ENCODE measurements at places on chromosomes 5 and 9.

- no peak for DNase-seq
Measured at GRCh38 chr5:9316733-9317132, 229.1 kb downstream of the SEMA5A start.

- DNase-seq, result peak; percentile 83
Measured at GRCh38 chr5:10856683-10857337, 95.8 kb upstream of the DAP start.

GRCh38 chr9:131559421-131560000 is 14.2 kb downstream of the PRRT1B start:
- no peak for DNase-seq

DNA sequence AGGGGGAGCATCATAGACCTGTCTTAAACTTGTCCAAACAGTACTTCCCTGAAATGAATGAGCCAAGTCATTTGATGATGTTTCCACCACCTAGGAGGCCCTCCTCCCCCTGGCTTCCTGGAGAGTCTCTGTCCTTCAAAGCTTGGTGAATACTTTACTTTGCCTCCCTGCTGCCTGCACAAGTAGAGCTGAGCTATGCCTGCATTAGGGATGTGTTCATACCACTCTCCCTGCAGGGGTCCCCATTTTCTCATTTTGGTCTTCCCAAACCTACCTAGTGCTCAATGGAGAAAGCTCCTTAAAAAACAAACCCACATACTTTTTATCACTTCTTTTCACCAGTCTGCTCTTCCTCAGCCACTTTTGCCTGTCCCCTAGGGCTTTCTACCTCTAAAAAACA is 7.7 kb downstream of the CCNI2 start:
- peak; percentile 58 for DNase-seq

- peak; percentile 24 for DNase-seq
Measured at GRCh38 chr5:10726179-10726912, 34.7 kb downstream of the DAP start.

GRCh38 chr5:141182248-141182647 is at the start of gene PCDHB16:
Gene PCDHB16, plus strand, starts transcription at chr5:141182387. Its CDS starts 173 bp downstream, at chr5:141182560.
- peak; percentile 3 for DNase-seq

- no peak for DNase-seq
Measured at GRCh38 chr5:6859951-6860638, 146.9 kb downstream of the TENT4A start.

DNA sequence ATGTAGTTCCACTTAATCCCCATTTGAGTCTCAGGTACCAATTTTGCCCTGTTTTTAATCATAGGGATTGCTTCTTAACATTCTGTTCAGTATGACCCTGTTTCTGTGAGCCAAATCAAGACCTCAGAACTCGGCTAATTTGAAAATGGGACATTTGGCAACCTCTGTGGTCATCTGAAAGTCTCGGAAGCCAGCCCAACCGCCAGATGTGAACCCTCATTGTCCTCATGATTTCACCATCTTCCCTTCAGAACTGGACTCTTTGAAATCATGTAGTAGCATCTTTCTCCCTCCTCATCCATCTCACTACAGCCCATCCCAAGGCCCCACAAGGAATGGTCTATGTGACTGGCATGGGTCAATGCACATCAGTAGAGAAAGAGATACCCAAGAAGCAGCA is 88.9 kb downstream of the S1PR3 start:
- no peak for DNase-seq

GRCh38 chr9:87713278-87713987 is 12.5 kb upstream of the CTSL start:
- DNase-seq, result peak; percentile 99

DNA sequence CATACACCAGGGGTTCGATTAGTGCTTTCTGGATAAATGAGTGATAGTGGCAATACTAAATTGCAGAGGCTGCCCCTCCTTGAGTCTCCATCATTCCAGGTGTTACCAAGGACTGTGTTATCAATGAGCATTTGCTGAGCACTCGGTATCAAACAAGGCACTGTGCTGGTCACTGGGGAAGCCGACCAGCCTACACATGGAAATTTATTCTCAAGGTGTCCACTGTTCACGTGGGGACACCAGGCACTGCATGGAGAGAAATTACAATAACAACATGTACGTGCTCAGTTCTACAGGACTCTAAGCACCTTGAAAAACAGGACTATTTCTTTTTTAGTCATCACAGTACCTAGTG is 22.2 kb downstream of the RGS3 start:
- no peak for DNase-seq

DNA sequence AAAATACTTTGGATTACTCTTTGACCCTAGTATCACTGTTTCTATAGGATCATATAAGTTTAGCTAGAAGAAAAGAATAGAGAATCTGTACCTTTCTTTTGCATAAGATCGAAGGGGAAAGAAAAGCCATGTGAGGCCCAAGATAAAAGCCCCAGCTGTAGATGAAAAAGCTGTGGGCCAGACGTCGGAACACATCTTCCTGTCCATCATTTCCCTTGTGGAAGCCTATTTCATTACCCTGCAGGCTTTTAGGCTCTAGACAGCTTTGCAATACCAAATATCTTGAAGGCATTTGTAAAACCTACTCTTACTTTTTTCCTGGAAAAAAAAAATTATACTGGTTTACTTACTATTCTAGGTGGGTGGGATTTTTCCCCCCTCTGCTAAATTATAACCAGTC is 10.0 kb downstream of the PALM2AKAP2 start:
- DNase-seq, result no peak

DNA sequence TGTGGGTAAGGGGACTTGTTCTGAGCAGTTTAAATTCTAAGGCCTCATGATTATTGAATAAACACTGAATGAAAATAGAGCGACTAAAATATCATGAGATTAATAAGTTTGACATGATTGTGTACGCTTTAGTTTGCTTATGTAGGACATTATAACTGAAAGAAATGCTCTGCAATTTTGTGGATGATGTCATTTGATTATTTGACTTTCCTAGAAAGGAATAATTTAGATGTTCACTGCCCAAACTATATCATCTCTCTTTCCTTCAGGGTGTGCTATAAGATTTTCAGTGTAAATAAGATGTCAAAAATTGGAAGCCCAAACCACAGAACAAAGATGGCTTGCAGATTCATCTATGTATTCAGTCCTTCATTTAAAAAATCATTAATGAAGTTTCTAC is 115.7 kb upstream of the MTAP start:
- no peak for DNase-seq

DNA sequence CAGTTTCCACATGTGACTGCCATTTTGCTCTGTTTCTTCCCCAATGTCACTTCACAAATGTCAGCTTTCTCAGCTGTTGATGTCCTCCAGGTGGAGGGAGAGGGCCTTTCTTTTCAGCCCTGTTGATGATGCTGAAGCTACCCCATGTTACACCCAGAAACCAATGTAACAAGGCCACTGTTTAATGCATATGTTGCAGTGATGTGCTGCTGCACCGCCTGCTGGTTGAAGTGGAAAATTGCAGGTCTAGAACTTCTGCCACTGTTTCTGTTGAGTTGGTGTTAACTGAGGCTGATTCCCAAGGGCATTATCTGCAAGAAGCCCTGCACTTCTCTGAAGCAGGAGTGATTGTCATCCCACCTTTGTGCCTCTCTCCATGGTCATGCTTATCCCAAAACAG is 428.4 kb downstream of the KDM4C start:
- DNase-seq, result peak; percentile 25

DNA sequence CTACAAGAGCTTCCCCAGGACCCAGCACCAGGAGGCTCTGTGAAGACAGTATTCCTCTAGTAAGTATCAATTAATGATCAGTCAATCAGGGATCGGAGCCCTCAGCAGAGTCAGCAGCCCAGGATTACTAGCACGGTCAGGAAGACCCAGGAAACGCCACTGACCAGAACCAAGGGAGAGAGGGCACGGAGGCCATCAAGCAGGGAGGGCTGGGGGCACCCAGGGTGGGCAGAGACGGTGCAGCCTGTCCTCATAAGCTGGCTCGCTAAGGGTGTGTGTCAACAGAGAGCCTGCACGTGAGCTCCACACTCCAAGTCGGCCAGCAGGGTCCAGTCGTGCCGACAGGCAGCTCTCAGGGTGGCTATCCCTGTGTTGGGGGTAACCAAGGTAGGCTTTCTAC is 29.0 kb downstream of the VAV2 start:
- DNase-seq, result no peak

- no peak for DNase-seq
Measured at GRCh38 chr5:93874491-93874890, 133.1 kb upstream of the POU5F2 start.

GRCh38 chr9:28792716-28793115 is 1219.4 kb upstream of the C9orf72 start:
- DNase-seq, result no peak

DNA sequence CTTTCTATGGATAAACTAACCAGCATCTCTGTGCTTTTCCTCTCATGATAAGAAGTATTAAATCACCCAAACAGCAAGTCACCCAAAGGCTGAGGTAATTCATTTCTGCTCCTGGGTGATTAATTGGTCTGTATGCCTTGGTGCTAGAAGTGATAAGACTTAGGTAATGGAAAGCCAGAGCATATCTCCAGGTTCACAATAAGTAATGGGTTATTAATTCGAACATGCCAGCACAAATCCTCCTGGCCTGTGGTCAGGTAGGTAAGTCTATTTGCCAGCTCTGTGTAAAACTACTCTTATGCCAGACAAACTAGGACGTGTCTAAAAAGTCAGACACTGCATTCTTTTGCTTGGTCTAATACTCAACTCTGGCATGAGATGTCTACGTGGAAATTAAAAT is 11.2 kb upstream of the ENC1 start:
- DNase-seq, result no peak

GRCh38 chr5:64869419-64869818 is 100.7 kb downstream of the CWC27 start:
- no peak for DNase-seq

- no peak for DNase-seq
Measured at GRCh38 chr9:107660976-107661375, 171.4 kb upstream of the KLF4 start.

DNA sequence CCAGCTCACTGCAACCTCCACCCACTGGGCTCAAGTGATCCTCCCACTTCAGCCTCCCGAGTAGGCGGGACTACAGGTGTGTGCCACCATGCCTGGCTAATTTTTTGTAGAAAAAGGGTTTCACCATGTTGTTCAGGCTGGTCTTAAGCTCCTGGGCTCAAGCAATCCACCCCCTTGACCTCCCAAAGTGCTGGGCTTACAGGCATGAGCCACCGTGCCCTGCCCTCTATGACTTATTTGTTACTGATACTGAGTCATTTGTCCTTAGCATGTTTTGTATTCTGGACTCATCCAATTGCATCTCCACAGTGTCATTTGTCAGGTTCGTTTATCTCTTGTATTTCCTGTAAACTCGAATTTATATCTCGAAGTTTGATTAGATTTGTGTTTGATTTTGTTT is 2.7 kb upstream of the ITK start:
- no peak for DNase-seq

DNA sequence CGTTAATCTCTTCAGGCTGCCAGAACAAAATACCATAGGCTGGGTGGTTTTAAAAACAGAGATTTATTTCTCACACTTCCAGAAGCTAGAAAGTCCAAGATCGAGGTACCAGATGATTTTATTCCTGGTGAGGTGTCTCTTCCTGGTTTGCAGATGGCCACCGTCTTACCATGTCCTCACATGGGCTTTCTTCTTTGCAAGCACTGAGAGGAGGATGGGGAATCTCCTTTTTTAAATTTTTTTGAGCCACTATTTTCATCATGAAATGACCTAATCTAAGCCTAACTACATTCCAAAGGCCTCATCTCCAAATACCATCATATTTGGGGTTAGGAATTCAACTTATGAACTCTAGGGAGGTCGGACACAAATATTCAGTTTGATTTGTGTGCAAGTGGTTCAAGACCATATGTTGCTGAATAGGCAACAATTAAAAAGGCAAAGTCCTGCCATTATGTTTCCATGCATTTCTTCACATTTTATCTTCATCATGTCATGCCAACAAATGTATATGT is 371.2 kb downstream of the CDH18 start:
- DNase-seq, result no peak

- DNase-seq, result peak; percentile 78
Measured at GRCh38 chr9:12916042-12916441, 141.2 kb downstream of the LURAP1L start.

DNA sequence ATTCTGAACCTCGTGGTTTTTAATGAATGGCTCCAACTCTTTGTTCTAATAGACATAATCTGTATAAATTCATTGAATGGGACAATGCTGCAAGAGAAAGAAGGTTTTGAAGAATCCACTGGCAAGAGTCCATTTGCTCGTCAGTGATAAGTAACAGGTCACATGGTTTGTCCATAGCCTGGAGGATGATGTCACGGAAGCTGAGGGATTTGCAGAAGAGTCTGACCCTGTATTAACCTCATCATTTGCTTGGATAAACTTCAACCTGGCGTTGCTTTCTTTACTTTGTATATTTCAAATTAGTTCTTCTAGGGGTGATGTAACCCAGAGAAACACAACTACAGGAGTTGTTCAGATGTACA is 197.4 kb downstream of the GAS1 start:
- DNase-seq, result peak; percentile 93

- no peak for DNase-seq
Measured at GRCh38 chr5:150075806-150076205, 10.5 kb downstream of the CSF1R start.

- DNase-seq, result no peak
Measured at GRCh38 chr9:136983167-136983566, 374 bp downstream of the LCNL1 start.

- DNase-seq, result no peak
Measured at GRCh38 chr5:54066433-54066832, 243.9 kb downstream of the ARL15 start.

- DNase-seq, result peak; percentile 90
Measured at GRCh38 chr9:131349881-131350563, 43.9 kb upstream of the PRRC2B start.

DNA sequence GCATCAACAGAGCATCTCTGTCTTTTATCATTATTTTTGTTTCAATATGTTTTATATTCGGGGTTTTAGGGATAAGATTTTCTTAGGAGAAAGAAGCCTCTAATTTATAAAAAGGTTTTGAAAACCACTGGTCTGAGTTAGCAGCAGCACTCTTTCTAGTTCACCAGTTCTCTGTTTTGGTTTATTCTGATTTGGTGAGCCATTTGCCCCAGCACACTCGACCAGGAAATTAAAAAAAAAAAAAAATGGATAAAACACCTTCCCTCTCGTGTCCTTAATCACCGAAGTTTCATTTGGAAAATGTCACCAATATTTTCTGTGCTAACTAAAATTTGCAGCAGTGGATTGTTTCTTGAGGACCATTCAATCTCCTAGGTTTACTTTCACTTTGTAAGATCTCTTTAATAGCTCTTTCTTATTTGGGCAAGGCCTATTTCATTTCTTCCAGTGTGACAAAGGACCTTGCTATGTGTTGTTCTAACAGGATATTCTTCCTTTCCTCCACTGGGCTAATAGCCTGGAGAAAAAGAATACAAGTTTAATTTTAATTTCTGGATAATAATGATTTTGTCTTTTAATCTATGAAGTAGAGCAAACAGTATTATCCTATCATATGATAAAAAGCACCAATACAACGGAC is 57.8 kb upstream of the ANXA1 start:
- DNase-seq, result peak; percentile 26

DNA sequence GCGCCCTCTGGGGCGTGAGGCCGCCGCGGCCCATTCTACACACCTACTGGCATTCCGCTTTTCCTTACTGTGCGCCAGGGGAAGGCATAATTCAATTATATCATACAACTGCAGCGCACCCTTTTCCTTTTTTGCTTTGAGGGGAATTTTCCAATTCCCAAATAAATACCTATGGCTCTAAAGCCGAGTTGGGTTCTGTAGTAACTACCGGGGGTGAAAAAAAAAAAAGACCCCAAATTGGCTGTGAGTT is 34.1 kb upstream of the NFIB start:
- DNase-seq, result peak; percentile 53

Data from cardiac muscle cell (in vitro differentiated cells and primary cell).